ENCODE measurements at places on chromosomes 3 and 15. TPM values are rescaled to one million over a fixed set of nuclear protein-coding genes. Genes with fewer than 3 reads are reported as not detected.
A peak's percentile ranks its signal among the peaks of the same experiment; 100 is the strongest.

The TRIM71 gene
- total RNA-seq: 0.81 TPM

DNA sequence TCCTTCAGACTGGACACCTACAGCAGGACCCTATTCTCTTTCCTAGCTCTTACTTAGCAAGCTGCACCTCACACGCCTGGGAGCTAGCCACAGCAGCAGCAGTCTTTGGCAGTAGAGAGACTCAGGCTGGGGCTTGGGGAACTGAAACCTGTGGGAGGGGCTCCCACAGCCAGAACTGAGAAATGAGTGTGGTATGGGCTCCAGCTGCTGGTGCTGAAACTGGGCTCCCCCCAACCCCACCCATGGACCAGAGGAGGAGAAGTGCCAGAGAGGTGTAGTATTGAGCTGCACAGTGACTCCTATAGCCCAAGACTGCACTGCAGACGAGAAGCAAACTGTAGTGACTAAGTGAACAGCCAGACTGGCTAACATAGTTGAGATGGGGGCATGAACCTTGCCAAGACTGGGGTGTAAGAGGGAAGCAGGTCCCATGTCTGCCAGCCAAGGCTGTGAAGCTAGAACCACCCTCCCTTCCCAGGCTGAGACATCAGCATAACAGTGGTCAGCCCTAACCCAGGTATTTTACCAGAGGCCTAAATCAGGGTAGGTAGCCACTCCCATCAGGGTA lies 62.5 kb downstream of the MYO5A start:
- DNase-seq: no peak

- DNase-seq: no peak
These were observed 101.2 kb downstream of the NFKBIZ start for GRCh38 chr3:101950510-101950909.

DNA sequence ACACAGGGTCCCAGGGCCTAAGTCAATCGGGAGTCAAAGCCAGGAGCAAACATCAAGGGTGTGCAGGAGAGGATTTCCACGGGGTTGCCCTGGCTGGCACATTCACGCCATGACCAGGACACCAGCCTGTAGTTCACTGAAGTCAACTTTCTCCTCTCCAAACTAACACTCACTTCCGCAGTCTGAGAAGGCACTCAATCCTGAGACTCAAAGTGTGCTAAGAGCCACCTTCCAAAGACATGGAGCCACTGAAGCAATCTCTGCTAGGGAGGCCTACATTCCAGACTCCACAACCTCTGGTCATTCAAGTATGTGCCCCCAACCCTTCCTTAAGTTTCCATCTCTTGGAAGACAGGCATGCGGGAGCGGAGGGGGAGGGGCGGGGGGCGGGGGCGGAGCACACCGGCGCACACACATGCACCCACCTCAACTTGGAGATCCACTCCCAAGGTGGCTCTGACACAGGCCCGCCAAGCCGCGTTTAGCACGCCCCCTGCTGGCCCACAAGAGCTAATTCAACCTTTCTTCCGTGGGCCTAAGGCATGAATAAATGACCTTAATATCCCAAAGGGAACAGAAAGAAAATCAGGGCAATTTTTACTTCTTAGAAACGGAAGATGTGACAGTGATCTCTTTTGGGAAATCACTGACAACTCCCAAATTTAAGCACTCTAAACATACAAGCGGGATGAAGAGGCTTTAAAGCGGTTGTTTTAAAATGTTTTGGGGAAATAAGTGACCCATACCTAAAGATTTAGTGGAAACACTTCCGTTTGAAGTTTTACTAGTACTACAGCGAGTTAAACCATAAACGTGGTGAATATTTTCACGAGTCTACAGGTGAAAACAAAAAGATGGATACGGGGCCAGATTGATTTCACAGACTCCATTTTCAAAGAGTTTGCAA lies 162.5 kb upstream of the CHRNA7 start:
- peak; percentile 71 for DNase-seq

Measured in hematopoietic multipotent progenitor cell (in vitro differentiated cells).